Stimulated activated CD8-positive, alpha-beta memory T cell treated with anti-CD3 and anti-CD28 coated beads, Interleukin-7, amount 100 ng/mL, for 48 hours (primary cell): ENCODE measurements at places on chromosomes 12 and 14.
A peak's percentile ranks its signal among the peaks of the same experiment; 100 is the strongest.

DNA sequence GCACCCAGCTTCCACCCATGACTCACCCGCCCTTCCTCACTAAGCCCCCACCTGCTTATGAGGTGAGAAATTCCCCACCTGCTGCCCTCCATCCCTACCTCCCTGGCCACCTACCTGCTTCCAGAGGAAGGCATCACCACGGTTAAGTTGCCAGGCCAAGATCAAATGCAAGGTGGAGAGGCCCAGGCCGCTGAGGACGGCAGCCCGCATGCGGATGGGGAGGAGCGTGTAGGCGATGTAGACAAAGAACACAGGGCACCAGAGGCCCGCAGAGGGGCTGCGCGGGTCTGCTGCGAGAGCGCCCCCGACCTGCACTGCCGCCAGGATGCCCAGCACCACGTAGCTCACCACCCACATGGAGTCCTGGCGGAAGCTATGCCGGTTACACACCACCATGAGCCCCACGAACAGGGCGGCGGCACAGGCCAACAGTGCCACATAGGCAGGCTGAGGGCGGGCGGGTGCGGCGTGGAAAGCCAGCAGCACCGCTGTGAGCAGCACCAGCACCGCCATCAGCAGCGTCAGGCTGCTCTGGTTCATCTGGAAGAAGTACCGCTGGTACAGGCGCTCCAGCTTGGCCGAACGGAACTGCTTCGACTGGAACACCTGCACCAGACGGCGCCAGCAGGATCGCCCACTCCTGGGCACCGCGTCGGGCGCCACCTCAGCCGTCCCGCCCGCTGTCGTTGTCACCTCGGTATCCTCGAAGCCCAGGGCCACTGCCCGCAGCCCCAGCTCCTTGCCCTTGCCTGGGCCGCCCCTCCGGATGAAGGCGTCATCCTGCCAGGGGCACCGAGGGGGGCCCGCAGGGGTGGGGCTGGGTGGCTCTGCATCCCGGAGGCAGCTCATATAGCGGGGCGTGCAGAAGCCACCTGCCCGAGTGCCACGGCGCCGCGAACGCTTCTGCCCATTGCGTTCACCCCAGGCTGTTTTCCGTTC lies 6.2 kb downstream of the ADCY6 start:
- no peak for DNase-seq

GRCh38 chr12:29742646-29743045 lies 41.1 kb downstream of the TMTC1 start:
- DNase-seq = no peak

DNA sequence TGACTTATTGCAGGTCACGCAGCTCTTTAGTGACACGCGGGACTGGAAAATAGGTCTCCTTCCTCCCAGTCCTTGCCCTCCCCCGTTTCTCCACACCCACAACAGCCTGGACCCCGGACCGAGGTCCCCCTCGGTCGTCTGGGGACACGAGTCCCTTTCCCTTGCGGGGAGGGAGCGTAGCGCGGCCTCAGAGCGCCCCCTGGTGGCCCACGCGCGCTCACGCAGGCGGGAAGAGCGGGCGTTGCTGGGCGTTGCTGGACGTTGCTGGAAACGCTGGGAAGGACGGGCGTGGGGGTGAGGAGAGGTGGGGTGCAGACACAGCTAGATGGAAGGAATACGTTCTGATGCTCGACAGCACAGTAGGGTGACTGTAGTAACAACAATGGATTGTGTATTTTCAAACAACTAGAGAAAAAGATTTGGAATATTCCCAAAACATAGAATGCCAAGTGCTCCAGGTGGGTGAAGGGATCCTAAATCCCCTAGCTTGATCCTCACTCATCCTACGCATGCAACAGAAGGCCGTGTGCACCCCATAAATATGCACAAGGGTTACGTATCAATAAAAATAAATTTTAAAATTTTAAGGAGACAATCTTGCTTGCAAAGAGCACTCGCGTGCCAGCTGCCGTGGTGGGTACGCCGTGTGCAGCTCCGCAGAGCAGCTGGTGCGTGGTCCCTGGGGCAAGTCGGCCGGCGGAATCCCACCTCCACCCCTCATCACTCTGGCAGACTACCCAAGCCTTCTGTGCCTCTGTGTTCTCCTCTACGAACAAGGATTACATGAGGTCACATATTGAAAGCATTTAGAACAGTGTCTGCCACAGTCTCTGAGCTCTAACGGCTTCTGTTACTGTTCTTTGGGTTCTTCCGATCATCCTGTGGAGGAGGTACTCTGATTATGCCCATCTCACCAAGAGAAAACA lies 87.4 kb downstream of the B4GALNT3 start:
- DNase-seq = peak; percentile 51

DNA sequence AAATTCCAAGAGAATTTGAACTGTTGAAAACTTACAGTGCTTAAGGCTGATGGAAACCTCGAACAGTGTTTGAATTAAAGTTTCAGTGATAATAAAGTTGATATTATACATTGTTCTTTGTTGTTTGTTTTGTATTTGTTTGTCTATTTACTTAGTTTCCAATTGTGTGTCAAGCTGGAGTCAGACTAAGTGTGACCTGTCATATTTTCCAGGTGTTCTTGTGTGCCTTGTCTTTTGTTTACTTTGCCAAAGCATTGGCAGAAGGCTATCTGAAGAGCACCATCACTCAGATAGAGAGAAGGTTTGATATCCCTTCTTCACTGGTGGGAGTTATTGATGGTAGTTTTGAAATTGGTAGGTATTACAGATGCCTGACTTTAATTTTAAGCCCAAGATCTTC lies 6.0 kb downstream of the SLCO1C1 start:
- DNase-seq = no peak

DNA sequence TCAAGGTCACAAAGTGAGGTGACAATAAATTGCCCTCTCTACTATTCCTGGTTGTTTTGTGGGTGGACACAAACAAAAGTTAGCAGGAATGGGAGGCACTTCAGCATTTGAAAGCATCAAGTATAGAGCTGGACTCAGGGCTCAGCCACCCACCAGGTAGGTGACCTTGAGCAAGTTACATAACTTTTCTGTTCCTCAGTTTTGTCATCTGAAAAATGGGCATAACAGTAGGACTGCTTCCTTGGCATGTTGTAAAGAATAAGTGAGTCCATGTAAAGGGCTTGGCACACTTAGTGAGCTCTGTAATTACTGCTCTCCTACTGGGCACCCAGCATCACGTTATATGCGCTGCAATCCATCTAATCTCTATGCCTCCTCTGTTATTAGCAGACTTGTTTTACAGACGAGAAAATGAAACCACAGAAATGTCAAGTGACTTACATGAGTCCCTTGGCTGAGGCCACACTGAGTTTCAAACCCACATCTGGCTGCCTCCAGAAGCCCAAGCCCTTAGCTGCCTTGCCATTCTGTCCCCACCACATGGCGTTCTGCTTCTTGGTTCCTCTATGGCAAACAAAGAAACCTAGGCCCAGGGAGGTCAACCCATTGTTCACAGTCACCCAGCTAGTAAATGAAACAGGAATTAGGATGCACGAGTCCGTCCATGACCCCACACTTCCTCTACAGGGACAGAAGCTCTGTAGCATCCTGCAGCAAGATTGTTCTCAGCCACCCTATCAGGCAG lies 63.2 kb upstream of the SLC24A4 start:
- no peak for DNase-seq

GRCh38 chr12:32398181-32398580 lies 1.2 kb upstream of the FGD4 start:
- DNase-seq = no peak

- no peak for DNase-seq
Observed at GRCh38 chr14:78479127-78479780, 309.1 kb downstream of the NRXN3 start.

GRCh38 chr12:59164991-59165718 lies 244.9 kb upstream of the LRIG3 start:
- no peak for DNase-seq

DNA sequence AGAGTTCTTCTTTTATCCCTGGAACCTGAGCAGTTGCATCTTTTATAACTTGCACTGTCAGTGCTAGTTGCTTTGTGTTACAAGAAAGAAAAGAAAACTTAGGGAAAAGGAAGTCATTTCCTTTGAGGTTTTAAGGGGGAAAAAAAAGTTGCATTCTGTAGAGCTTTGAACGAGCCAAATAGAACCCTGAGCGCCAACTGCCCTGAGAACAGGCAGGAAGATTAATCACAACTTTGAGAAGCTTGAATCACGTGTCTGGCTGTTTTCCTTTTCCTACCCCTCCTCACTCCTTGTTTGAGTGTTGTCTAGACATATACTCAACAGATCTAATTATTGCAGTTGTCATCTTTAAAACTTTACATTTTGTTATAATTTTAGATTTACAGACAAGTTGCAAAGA lies 12.5 kb downstream of the PCNX1 start:
- DNase-seq = no peak

- no peak for DNase-seq
Observed at GRCh38 chr12:46775796-46776195, 50.0 kb downstream of the SLC38A4 start.

DNA sequence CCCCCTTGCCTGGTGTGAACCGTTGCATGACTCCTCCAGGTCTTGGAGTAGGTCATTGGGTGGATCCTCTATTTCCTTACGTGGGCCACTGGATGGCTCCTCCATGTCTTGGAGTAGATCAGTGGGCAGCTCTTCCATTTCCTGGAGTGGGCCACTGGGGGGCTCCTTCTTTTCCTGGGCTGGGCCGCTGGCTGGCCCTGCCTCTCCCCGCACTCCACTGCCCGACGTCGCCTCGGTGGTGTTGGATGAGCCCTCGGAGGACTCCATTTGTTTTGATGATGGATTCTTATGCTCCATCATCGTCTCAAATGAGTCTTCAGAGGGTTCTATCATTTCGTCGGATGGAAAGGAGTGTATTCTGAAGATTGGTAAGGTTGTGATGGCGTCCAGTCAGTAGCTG lies 19.1 kb downstream of the RTL1 start:
- DNase-seq = no peak

GRCh38 chr14:55650992-55651391 lies 71.0 kb downstream of the KTN1 start:
- no peak for DNase-seq

GRCh38 chr12:75571204-75571603 lies 59.8 kb upstream of the KRR1 start:
- no peak for DNase-seq

- no peak for DNase-seq
Observed at GRCh38 chr12:77746096-77746495, 84.6 kb upstream of the NAV3 start.

- no peak for DNase-seq
Observed at GRCh38 chr14:65880507-65880906, 468.0 kb downstream of the FUT8 start.

- DNase-seq = peak; percentile 63
Observed at GRCh38 chr14:35814371-35815005, 5.4 kb upstream of the RALGAPA1 start.

DNA sequence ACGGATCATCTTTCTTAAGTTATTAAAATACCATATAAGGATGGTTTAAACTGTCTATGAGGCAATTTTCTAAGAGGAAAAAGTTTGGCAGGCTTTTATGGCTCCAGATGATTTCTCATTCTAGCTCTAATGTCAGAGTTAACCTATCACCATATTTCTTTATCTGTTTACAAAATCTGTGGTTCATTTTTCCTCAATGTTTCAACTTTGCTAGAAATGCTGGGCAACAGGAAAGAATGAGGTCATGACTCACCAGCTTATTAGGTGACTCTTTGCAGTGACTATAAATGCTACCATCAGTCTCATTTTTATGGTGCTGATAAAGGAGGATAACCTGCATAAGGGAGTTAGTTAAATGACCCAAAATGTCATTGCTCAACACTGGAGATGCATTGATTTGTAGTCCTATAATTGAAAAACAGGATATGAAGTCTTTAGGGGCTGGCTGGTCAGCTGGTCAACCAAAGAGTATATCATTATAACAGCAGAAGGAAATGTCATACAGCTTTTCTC lies 45.3 kb upstream of the RAP1B start:
- DNase-seq = no peak

GRCh38 chr14:79997509-79998208 lies 213.6 kb downstream of the DIO2 start:
- no peak for DNase-seq

DNA sequence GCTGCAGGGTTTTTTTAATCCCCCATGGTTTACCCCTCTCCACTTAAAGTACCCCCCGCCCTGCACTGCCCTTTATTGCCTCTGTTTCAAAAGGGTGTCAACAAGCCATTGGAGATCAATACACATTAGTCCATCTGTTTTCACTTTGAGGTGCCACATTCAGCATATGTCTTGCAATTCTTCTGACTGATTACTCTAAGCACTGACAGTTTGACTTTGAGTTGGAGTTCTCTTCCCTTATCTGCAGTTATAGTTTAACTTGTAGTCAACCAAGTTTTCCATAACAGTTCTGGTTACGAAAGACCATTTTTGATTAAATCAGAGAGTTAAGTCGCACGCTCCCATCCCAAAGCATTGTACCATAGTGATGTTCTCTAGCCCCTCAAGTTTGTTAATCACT lies 260.8 kb upstream of the TBX3 start:
- no peak for DNase-seq

GRCh38 chr12:82583756-82584155 lies 103.0 kb upstream of the TMTC2 start:
- no peak for DNase-seq

DNA sequence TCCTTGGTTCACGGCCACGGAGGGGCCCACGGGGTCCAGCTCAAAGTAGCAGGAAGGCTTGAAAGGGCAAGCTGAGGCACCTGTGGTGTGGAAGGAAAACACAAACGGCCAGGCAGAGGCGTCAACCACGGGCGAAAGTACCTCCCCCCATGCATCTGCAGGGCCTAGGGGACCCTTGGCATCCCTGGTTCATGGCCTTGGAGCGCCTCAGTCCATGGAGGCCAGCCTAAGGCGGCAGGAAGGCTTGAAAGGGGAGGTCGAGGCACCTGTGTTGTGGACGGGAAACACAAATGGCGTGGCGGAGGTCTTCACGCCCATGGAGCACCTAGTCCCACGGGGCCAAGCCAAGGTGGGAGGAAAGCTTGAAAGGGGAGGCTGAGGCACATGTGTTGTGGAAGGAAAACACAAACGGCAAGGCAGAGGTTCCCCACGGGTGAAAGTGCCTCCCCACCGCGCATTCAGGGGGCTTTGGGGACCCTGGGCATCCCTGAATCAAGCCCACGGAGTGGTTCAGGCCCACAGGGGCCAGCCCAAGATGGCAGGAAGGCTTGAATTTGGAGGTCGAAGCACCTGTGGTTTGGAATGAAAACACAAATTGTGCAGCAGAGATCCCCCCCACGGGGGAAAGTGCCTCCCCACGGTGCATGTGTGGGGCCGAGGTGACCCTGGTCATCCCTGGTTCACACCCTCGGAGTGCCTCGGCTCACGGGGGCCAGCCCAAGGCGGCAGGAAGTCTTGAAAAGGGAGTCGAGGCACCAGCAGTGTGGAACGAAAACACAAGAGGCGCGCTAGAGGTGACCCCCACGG lies 380.8 kb downstream of the ALG10 start:
- no peak for DNase-seq

- DNase-seq = no peak
Observed at GRCh38 chr14:78519863-78520262, 349.7 kb downstream of the NRXN3 start.

DNA sequence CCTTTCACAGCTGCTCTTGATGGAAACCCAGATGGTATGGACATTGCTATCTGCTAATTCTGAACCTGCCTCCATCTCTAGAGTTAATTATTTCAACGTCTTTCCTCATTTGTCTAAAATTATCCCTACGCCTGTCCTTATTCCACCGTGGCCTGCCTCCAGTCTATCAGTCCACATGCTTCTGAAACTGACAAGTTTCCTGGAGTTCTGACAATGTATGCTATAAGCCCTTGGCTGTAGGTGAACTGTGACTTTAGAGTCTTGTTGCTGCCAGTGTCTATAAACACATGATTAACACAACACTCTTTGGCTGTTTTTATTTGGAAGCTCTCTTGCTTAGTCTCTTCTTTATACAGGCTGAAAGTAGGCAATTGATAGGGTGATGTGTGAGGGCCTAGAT lies 1052.9 kb downstream of the TMTC2 start:
- DNase-seq = no peak
